ENCODE measurements at places on chromosomes 1 and 21. TPM values are rescaled to one million over a fixed set of nuclear protein-coding genes. Genes with fewer than 3 reads are reported as not detected.

Gene ZBTB8A
- 3.1 TPM for total RNA-seq

Gene OPRD1
- not detected for total RNA-seq

DNA sequence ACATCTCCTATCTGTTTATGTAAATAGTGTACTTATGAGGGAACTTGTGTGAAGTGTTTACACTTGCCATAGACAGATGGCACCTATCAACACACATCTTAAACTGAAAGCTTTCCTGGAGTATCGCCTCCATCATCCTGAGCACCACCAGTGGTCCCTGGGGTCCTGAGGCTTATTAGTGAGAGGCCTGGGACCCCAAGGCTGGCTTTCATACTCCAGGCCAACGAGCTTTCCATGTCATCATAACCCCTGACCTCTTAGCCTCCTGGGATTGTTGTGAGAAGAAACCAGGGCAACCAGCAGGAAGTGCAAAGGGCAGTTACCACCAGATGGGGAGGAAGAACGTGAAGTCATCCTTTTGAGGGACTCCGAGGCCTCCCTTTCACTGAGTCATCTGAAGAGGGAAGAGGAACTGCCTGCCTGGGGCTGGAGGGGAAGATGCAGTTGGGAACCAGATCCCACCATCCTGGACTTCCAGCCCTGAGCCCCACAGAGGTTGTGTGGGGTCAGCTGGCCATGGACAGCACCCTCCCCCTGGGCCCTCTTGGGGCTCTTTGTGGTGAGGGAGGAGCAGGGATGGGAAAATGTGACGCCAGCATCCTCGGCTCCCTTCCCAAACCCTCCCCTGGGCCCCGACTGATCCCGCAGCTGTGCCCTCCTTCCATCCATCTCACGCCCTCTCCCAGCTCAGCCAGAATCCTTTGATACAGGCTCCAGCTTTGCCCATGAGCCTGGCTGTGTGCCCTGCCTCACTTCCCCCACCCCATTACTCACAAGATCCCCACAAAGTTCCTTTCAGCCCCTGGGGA is 5.8 kb downstream of the INKA2 start:
- peaks cover 88% of the 10 kb centered on the region for H3K4me1 ChIP-seq
- H3K36me3 ChIP-seq, result no peaks in the 10 kb centered on the region
- peak overlapping the region; percentile 84 for H3K27ac ChIP-seq
- no peaks in the 10 kb centered on the region for H3K27me3 ChIP-seq
- DNase-seq, result peak; percentile 81

DNA sequence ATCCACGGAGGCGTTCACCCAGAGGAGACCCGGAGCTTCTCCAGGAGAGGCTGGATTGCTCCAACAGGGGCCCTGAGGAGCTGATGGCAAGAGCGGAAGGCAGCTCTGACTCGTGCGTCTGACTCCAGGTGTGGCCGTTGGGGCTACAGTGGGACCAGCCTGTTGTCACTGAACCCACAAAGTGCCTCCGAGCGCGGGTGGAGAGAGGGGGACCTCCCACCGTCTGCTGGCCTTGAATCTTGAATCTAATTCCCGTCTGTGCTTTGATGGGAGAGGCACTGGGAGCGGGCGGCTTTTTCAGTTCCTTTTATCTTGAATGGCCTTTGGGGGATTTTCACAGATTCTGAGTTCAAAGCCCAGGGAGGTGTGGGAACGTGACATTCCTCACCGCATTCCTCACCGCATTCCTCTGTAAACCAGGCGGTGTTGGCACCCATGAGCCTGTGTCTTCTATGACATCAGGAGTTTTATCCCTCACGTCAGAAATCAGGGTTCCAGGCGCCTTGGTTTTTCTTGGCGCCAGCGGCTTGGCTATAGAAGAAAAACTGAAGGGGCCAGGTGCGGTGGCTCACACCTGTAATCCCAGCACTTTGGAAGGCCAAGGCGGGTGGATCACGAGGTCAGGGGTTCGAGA is 39.2 kb upstream of the COL18A1 start:
- no peaks in the 10 kb centered on the region for H3K36me3 ChIP-seq
- H3K27me3 ChIP-seq, result no peaks in the 10 kb centered on the region
- peaks cover 42% of the 10 kb centered on the region for H3K4me1 ChIP-seq
- no peak for DNase-seq
- peak overlapping the region; percentile 98 for H3K27ac ChIP-seq

DNA sequence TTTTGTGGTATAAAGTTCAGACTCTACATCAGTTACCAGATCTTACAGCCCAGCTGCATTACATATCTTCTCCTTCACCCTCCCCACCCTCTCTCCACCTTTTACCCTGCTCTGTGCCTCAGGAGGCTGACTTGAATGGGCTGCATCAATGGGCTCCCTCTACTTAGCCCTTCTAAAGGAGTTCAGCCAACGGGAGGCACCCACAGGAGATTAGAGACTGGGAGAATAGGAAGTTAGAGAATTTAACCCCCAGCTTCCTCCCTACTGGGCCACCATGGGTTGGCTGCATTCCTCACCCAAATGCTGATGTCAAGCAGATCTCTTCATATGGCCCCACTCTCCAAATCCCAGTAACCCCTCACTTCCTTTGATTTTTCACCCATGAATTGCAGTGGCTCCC is 17.1 kb upstream of the DUSP23 start:
- no peak for DNase-seq
- H3K4me1 ChIP-seq, result no peaks in the 10 kb centered on the region
- no peak overlapping the region for H3K4me3 ChIP-seq
- no peaks in the 10 kb centered on the region for H3K36me3 ChIP-seq
- no peak overlapping the region for H3K27ac ChIP-seq

All from heart left ventricle (tissue), 16 donors.